ENCODE measurements at places on chromosomes 5 and 9. TPM values are rescaled to one million over a fixed set of nuclear protein-coding genes. Genes with fewer than 3 reads are reported as not detected.

Gene GRIN1
- total RNA-seq, result 0.94 TPM

Gene CARTPT
- 0.43 TPM for total RNA-seq

Gene SPATA31D4
- total RNA-seq, result not detected

Gene STPG3
- 0.31 TPM for total RNA-seq

Gene CEP78
- total RNA-seq, result 22.7 TPM

- DNase-seq, result no peak
Measured at GRCh38 chr9:77954013-77954665, 77.5 kb downstream of the GNAQ start.

GRCh38 chr5:79020861-79021561 lies 35.9 kb upstream of the ARSB start:
- DNase-seq, result no peak

DNA sequence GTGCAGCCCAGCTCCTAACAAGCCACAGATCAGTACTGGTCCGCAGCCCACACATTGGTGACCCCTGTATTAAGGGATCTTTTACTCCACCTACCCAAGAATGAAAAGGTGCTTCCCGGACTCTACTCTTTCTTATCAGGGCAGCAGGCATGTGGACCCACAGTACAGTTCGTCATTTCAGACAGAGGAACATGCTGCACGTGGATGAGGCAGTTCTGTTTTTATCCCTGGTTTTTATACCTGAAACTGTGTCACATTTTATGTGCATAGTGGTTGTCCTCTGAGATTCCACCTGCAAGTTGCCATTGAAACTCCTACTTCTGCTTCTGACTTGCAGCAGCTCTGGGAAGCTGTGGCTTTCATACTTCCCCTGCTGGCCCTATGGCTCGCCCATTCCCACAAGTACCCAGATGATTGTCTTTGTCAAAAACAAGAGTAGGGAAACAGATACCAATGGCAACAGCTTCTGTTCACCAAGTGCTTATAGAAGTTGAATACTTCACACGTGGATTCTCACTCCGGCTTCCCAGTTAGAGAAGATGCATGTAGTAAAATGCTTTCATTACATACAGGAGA lies 208.0 kb downstream of the TRIO start:
- no peak for DNase-seq

DNA sequence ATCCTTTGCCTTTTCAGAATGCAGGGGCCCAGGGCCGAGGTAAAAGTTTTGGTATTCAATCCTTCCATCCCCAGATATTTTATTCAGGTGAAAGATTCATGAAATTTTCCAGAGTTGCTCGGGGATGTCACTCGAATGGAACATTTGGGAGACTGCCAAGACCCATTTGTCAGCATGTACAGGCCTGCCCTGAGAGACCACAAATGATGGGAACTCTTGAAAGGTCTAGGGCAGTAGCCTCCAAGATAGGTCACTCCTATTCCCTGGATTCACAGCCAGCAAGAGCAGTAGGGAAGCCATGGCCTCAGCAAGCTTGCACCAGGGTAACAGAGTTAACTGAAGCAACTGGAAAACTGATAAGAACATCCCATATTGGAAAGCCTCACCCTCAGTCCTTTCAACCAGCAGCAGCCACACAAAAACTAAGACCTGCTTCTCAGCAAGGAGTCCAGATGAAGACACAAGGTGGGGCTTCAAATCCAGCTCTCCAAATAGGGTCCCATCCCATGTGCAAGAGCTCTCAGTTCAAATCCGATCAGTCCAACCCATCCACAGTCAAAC lies 12.5 kb downstream of the CARD6 start:
- DNase-seq, result no peak

GRCh38 chr5:106833517-106833916 lies 837.2 kb downstream of the EFNA5 start:
- no peak for DNase-seq

DNA sequence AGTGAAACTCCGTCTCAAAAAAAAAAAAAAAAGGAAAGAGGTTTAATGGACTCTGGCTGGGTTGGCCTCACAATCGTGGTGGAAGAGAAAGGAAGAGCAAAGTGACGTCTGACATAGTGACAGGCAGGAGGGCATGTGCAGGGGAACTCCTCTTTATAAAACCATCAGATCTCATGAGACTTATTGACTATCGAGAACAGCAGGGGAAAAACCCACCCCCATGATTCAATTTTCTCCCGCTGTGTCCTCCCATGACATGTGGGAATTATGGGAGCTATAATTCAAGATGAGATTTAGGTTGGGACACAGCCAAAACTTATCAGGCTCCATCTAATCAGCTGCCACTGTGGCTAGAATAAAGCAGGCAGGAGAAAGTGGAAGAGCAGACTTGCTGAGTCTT lies 610.4 kb upstream of the NUDT12 start:
- DNase-seq, result no peak

- no peak for DNase-seq
Measured at GRCh38 chr5:147037515-147038205, 159.1 kb upstream of the PPP2R2B start.

DNA sequence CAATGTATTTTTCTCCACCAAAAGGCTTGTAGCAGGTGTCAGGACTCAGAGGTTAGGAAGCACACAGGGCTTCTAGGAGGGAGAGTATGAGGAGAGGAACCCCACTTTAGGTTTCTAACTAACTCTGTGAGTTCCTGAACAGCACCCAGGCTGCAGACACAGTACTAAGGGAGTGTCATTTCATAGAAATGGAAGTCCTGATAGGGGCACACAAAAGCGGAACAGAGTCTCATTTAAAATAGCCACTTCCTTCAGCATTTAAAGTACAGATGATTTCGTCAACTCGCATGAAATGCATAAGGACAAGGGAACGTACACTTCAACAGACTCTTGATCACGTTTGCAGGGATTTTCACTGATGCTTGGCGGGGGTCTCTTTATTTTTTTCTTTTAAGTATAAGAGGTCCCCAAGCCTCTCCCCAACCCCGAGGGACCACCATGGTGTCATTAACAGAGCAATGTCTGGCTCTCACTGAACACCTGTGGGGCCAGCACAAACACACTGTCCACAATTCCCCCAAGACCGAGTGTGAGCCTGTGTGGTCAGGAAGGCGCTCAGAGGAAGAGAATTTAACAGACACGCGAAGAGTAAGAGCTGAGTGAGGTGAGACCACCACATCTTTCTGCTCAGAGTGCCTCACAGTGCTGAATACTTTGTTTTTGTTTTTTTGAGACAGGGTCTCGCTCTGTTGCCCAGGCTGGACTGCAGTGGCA lies 82.3 kb downstream of the SECISBP2 start:
- no peak for DNase-seq

- no peak for DNase-seq
Measured at GRCh38 chr9:75612205-75612604, 278.3 kb upstream of the PCSK5 start.

GRCh38 chr5:118070041-118070440 lies 918.3 kb downstream of the DTWD2 start:
- DNase-seq, result no peak

Measured in type B pancreatic cell (in vitro differentiated cells).